ENCODE measurements at places on chromosomes 13 and 19. TPM values are rescaled to one million over a fixed set of nuclear protein-coding genes. Genes with fewer than 3 reads are reported as not detected.

The COG6 gene
- 14.1 TPM for total RNA-seq

The PRR36 gene
- 1.0 TPM for total RNA-seq

The DCT gene
- total RNA-seq = not detected

The ZNF155 gene
- total RNA-seq = 5.8 TPM

The C19orf85 gene
- total RNA-seq = 0.07 TPM

The CEACAM7 gene
- total RNA-seq = not detected

The PSG6 gene
- total RNA-seq = not detected

The SPACA4 gene
- not detected for total RNA-seq

The ERCC2 gene
- 19.5 TPM for total RNA-seq

The ZNF793 gene
- 0.41 TPM for total RNA-seq

The ZNF419 gene
- total RNA-seq = 10.1 TPM

The SULT2A1 gene
- not detected for total RNA-seq

The KASH5 gene
- total RNA-seq = not detected

The FAM32A gene
- total RNA-seq = 198 TPM

The SYNGR4 gene
- not detected for total RNA-seq

The CDKN2D gene
- total RNA-seq = 10.6 TPM

The SELENOV gene
- total RNA-seq = not detected

The FUT2 gene
- not detected for total RNA-seq

The SPART gene
- total RNA-seq = 91.3 TPM

The TMEM221 gene
- total RNA-seq = not detected

The NR2C2AP gene
- total RNA-seq = 30.6 TPM

The SIGLEC8 gene
- total RNA-seq = not detected

The COX6B2 gene
- total RNA-seq = not detected

The PDCD5 gene
- total RNA-seq = 527 TPM

The C19orf81 gene
- 2.1 TPM for total RNA-seq

The RASGRP4 gene
- total RNA-seq = not detected

The STARD13 gene
- total RNA-seq = 9.0 TPM

The RASIP1 gene
- 0.07 TPM for total RNA-seq

The ZNF296 gene
- not detected for total RNA-seq

The ZNF628 gene
- 4.8 TPM for total RNA-seq

The CYP4F22 gene
- total RNA-seq = not detected

The POU4F1 gene
- not detected for total RNA-seq

The EDNRB gene
- total RNA-seq = not detected

The SIAH3 gene
- total RNA-seq = not detected

The SELENOW gene
- total RNA-seq = 179 TPM

The NLRP5 gene
- 0.24 TPM for total RNA-seq

The OR7C1 gene
- not detected for total RNA-seq

The TMEM255B gene
- 2.3 TPM for total RNA-seq

The SYCN gene
- total RNA-seq = not detected
